ENCODE measurements at places on chromosomes 7 and 10. TPM values are rescaled to one million over a fixed set of nuclear protein-coding genes. Genes with fewer than 3 reads are reported as not detected.

TMEM176B gene
- polyA plus RNA-seq, result 391 TPM

HOXA13 gene
- polyA plus RNA-seq, result not detected

SFTPA2 gene
- not detected for polyA plus RNA-seq

DYNC1I1 gene
- polyA plus RNA-seq, result not detected

HIPK2 gene
- polyA plus RNA-seq, result 12.1 TPM

TAS2R3 gene
- polyA plus RNA-seq, result not detected

TAS2R41 gene
- not detected for polyA plus RNA-seq

ACSM6 gene
- polyA plus RNA-seq, result not detected

SPDYE8 gene
- not detected for polyA plus RNA-seq

KIAA1217 gene
- polyA plus RNA-seq, result not detected

CNPY1 gene
- polyA plus RNA-seq, result not detected

PRKG1 gene
- not detected for polyA plus RNA-seq

CXCL12 gene
- not detected for polyA plus RNA-seq

SEMA3A gene
- 0.03 TPM for polyA plus RNA-seq

SPAM1 gene
- polyA plus RNA-seq, result not detected

SLC18A3 gene
- not detected for polyA plus RNA-seq

PHF14 gene
- polyA plus RNA-seq, result 5.4 TPM

ZDHHC6 gene
- polyA plus RNA-seq, result 39.0 TPM

ANXA11 gene
- 174 TPM for polyA plus RNA-seq

GCK gene
- not detected for polyA plus RNA-seq

CC2D2B gene
- polyA plus RNA-seq, result 1.8 TPM

OR2A42 gene
- not detected for polyA plus RNA-seq

SLC16A12 gene
- polyA plus RNA-seq, result 0.04 TPM

LAMB4 gene
- not detected for polyA plus RNA-seq

ZNF398 gene
- polyA plus RNA-seq, result 3.1 TPM

KIFBP gene
- polyA plus RNA-seq, result 4.0 TPM

AKR1D1 gene
- not detected for polyA plus RNA-seq

SKIDA1 gene
- 0.04 TPM for polyA plus RNA-seq

GPR15LG gene
- polyA plus RNA-seq, result not detected

SFTPA1 gene
- polyA plus RNA-seq, result not detected

SCIN gene
- not detected for polyA plus RNA-seq

PPP1R17 gene
- polyA plus RNA-seq, result 2.0 TPM

ADCYAP1R1 gene
- not detected for polyA plus RNA-seq

PRTFDC1 gene
- polyA plus RNA-seq, result not detected

PTER gene
- polyA plus RNA-seq, result 7.4 TPM

INMT gene
- polyA plus RNA-seq, result not detected

MNX1 gene
- not detected for polyA plus RNA-seq

CTAGE4 gene
- polyA plus RNA-seq, result not detected

CRPPA gene
- polyA plus RNA-seq, result 0.47 TPM

WBP1L gene
- 43.0 TPM for polyA plus RNA-seq

EDRF1 gene
- 5.3 TPM for polyA plus RNA-seq

ZNF212 gene
- polyA plus RNA-seq, result 1.6 TPM

UPK3BL1 gene
- 19.6 TPM for polyA plus RNA-seq

KIF20B gene
- polyA plus RNA-seq, result 3.9 TPM

CNTNAP2 gene
- polyA plus RNA-seq, result 0.01 TPM

DKK1 gene
- not detected for polyA plus RNA-seq

MOSPD3 gene
- polyA plus RNA-seq, result 13.3 TPM
